Activated gamma-delta T cell treated with Interleukin-2 at 50 U/mL for 16 hours (primary cell): ENCODE measurements at places on chromosomes 2 and 18.

GRCh38 chr2:166651991-166652390 is 157.9 kb upstream of the SCN7A start:
- DNase-seq, result no peak

- DNase-seq, result no peak
Observed at GRCh38 chr2:191312662-191313061, 67.5 kb downstream of the MYO1B start.

DNA sequence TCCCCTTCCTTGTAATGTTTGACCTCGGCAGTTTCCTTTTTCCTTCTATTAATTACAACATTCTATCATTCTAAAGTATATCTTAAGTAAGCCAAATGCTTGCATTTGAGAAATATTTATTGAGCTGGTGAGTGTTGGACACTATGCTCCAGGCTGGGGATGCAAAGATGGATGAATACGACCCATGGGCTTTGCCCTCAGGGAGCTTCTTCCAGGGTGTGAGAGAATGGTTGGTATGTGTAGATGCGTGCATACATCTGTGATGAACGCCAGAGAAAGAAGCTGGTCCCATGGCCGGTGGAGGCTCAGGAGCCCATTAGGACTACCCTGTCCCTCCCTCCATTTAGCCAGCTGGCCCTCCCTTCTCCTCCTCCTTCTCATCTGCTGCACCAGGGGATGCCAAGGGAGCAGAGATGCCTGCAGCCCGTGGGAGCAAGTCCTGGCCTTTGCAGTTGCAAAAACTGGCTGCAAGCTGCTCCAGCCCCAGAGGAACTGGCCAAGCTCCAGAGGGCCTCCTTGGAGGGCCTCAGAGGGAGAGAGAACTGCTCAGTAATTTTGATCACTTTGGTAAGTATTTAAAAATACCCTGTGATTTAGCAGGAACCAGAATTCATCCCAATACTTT is 65.7 kb upstream of the FOSL2 start:
- DNase-seq, result no peak

DNA sequence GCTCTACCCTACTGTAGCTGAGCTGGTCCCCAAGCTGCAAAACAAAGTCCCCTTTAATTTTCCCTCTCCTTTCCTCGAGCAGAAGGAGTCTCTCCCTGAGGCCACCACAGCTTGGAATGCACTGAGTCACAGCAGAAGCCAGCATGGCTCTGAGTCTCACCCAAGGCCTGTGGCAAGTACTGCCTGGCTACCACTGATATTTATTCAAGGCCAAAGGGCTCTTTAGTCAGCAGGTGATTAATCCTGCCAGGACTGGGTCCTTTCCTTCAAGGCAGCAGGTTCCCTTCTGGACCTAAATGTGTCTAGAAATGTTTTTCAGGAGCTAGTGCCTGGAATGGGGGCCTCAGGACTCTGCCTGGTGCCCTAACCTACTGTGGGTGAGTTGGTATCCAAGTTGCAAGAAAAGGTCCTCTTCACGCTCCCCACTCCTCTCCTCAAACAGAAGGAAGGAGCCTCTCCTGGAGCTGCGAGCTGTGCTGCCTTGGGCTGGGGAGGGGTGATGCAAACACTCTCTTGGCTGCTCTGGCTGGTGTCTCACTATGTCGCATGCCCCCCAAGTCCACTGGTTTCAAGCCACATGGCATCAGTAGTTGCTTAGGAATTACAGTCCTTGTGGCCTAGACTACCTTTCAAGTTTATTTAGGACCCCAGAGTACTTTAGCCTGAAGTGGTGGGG is 53.4 kb downstream of the CD28 start:
- no peak for DNase-seq

DNA sequence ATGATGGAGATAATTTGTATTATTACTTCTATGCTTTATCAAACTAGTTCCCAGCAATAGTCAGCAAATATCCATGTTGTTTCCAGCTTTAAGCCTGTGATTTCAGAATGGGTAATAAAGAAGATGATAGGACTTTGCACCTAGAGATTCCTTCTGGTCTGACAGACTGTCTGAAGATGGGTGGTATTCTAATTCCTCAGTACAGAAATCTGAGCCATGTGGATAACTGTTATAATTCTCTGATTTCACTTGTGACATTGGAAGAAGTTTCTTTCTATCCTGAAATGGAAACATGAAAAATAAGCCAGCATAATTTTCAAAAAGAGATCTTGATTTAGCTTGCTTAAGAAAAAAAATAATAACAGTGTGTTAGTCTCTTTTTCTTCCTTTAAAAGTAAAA is 130.1 kb downstream of the ZNF804A start:
- DNase-seq, result no peak

- no peak for DNase-seq
Observed at GRCh38 chr2:50551018-50551726, 480.8 kb downstream of the NRXN1 start.

DNA sequence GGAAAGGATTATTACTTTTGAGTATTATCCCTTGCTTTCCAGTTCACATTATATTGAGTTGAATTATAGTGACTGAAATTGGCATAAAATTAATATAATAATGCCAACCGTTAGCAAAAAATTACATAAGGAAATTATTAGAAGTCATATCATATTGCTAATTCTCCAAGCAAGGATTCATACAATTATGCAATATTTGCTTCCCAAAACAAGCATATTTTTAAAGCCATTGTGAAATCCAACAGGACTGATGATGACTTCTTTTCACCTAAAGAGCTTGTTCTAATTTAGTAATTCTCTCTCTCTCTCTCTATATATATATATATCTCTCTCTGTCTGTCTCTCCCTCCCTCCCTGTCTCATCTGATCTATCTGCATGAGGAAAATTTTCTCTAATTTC is 283.5 kb downstream of the DSEL start:
- no peak for DNase-seq

- no peak for DNase-seq
Observed at GRCh38 chr18:48835119-48835518, 115.6 kb downstream of the SMAD7 start.

GRCh38 chr2:163735685-163736432 is at the start of gene FIGN:
Gene FIGN (minus strand): TSS chr2:163736008. CDS start chr2:163734927, 1,081 bp downstream.
- DNase-seq, result no peak

- no peak for DNase-seq
Observed at GRCh38 chr2:227207573-227207972, 43.1 kb downstream of the COL4A3 start.

DNA sequence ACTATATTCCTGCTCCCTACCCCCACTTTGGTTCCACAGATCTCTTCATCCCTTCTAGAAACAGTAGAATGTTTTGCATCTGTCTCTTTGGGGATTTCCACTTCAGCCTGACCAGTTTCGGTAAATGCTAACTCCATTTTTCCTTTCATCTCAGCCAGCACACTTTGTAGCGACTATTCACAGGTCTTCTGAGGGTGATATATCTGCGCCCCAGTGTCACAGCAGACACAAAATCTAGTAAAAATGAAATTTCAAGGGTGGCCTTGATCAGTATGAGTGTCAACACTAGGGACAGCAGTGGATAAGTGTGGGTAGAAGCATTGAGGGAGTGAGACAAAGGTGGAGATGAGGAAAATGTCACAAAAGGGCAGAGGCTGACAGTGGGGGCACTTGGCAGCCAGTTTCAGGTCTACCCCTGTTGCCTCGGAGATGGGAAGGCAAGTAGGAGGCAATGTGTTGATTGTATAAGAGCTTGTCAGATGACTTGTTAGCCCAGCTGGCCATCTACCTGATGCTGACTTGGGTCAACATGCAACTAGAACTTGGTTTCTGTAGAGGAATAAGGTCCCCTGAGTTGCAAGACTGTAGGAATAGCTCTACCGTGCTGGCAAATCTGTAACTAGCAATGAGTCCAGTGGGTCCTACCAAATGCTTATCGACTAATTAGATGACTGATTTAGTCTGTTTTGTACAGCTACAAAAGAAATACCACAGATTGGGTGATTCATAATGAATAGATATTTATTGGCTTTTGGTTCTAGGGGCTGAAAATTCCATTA is 60.7 kb downstream of the CXCR4 start:
- DNase-seq, result no peak

DNA sequence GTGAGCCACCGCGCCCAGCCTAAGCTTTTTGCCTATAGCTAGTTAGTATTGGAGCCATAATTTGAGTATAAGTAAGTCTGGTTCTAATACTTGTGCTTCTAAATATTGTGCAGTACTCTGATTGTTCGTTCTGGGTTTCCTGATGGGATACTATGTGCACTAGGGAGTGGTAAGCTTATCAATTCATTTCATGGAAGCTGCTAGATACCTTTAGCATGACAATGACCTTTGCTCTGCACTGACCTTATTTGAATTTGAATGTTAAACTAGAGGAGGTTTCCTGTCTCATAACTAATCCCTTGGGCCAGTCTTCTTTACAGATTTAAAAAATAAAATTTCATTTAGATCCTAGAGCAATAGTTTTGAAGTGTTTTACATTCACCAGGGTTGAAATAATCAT is 125.1 kb downstream of the GPD2 start:
- DNase-seq, result no peak

- DNase-seq, result no peak
Observed at GRCh38 chr2:82837588-82838304, 1621.3 kb downstream of the SUCLG1 start.

- DNase-seq, result no peak
Observed at GRCh38 chr2:28678944-28679343, 72.7 kb upstream of the PPP1CB start.

- DNase-seq, result no peak
Observed at GRCh38 chr2:219056176-219056895, 4.4 kb downstream of the IHH start.

DNA sequence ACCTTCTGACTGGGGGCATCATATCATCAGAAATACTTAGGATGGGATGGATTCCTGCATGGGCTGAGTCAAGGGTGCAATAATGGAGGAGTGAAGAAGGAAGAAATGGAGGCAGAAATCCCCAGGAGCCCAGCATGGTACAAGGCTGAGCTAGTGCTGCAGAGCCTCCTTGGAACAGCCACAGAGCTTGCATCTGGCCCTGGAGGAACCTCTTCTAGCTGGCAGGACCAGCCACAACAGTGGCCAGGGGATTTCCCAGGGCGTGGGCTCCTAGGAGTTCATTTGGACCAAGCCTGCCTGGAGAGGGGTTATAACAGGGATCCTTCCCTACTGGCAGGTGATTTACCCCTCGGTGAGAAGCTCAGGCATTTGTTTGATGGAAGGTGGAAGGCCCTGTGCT is 4.7 kb upstream of the IL37 start:
- no peak for DNase-seq

GRCh38 chr2:138522556-138522955 is 21.0 kb downstream of the SPOPL start:
- no peak for DNase-seq

GRCh38 chr2:72145658-72146329 is 1.9 kb downstream of the CYP26B1 start:
- DNase-seq, result no peak

- DNase-seq, result no peak
Observed at GRCh38 chr2:113041871-113042270, 10.8 kb downstream of the IL36B start.

DNA sequence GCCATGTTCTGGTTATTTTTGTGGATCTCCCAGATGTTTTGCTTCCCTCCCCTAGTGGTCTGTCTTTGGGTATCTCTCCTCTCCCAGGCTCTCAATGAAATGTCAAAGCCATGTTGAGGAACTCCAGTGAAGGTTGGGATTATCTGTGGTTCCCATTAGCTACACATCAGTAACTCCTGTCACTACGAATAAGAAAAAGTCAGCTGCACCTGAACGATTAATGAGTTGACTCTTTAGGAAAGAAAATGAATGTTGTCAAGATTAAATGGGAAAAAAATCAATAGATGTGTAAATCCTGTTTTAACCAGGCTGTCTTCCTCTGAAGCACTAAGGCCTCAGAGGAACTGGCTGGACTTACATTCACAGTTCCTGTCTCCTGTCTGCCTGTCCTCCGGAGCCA is 94.0 kb upstream of the DAPL1 start:
- no peak for DNase-seq

- no peak for DNase-seq
Observed at GRCh38 chr18:715626-716025, 3.2 kb upstream of the ENOSF1 start.

DNA sequence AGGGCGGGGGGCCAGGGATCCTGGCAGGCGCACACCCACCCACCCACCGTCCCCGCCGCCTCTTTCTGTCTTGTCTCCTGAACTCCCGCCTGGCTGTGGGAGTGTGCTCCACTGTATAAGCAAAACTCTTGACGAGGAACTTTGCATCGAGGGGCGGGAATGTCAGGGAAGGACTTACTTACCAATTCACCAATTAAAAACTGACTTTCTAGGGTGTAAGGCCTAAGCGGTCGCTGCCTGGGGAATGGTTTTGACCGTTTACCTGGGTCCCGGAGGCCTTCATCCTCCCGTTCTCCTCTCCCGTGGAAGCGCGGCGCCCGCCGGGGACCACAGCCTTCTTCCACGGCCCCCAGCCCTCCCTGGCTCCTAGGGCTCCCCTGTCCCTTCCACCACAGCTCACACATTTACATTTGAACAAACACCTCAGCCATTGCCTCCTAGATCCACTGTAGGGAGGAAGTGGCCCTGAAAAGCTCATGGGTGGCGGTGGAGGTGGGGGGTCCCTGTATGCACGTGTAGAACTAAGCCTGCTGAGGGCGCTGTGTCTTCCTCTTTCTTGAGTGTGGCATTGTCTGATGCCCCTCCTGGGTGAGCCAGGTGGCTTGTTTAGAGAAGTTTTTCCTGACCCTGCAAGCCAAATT is 8.9 kb downstream of the ASIC4 start:
- DNase-seq, result no peak

DNA sequence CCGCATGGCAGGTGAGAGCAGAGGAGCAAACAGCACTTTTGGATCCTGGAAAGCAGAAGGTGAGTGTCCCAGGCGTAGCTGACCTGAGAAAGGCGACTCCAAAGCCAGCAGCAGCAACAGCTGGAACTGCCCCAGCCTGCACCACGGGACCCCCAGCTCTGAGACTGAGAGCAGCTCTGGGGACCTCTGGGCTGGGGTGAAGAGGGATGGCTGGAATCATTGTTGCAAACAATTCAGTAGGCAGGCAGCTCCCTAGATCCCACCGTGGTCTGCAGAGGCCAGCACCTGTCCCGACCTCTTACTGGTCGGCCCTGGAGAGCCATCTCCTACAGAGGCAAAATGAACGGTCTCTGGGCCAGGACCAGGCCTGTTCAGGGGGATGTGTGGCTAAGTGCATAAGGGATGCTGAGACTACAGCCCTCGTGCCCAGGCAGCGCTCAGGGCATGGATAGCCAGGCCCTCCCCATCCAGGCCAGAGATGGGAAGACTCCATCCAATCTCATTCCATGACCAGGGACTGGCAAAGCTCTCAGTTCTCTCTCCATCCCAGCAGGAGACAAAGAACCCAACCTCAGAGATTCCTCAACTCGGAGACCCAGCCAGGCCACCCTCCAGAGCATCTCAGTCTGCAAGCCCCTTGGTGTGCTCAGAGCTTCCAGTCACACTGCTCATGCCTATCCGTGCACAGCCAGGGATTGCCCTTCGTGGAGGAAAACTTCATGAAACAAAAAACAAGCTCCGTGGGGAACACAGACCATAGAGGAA is 38.2 kb upstream of the ALPP start:
- no peak for DNase-seq

GRCh38 chr2:179336782-179337534 is 72.3 kb upstream of the SESTD1 start:
- no peak for DNase-seq
